Stimulated activated CD4-positive, alpha-beta T cell treated with anti-CD3 and anti-CD28 coated beads, Interleukin-12 subunit alpha, Interleukin-12 subunit beta, amount 100 ng/mL, for 24 hours (primary cell): ENCODE measurements at places on chromosomes 12 and 14.

DNA sequence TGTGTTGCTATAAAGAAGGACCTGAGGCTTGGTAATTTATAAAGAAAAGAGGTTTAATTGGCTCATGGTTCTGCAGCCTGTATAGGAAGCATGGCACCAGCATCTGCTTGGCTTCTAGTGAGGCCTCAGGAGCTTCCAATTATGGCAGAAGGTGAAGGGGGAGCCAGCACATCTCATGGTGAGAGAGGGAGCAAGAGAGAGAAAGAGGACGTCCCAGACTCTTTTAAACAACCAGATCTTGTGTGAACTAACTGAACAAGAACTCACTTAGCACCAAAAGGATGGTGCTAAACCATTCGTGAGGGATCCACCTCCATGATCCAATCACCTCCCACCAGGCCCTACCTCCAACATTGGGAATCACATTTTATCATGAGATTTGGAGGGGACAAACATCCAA lies 6.1 kb upstream of the SNAPC1 start:
- no peak for DNase-seq

DNA sequence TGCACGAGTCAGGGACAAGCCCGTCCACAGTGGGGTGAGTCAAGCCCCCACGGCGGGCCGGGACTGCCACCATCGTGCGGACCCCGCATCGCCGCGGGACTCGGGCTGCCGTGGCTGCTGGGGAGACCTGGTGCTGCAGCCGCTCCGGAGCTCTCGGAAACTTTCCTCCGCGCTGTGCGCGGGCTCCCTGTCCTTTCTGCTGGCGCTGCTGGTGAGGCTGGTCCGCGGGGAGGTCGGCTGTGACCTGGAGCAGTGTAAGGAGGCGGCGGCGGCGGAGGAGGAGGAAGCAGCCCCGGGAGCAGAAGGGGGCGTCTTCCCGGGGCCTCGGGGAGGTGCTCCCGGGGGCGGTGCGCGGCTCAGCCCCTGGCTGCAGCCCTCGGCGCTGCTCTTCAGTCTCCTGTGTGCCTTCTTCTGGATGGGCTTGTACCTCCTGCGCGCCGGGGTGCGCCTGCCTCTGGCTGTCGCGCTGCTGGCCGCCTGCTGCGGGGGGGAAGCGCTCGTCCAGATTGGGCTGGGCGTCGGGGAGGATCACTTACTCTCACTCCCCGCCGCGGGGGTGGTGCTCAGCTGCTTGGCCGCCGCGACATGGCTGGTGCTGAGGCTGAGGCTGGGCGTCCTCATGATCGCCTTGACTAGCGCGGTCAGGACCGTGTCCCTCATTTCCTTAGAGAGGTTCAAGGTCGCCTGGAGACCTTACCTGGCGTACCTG lies 1.1 kb downstream of the PDE3A start:
- no peak for DNase-seq

GRCh38 chr14:94596361-94596760 lies 15.1 kb downstream of the SERPINA5 start:
- DNase-seq = no peak

- no peak for DNase-seq
These were observed 82.4 kb downstream of the ARF6 start for GRCh38 chr14:49975276-49975675.

GRCh38 chr14:85595981-85596380 lies 66.0 kb downstream of the FLRT2 start:
- DNase-seq = no peak

GRCh38 chr14:97920201-97920600 lies 1123.0 kb downstream of the VRK1 start:
- DNase-seq = no peak

- DNase-seq = no peak
These were observed 177.3 kb upstream of the NUDT4 start for GRCh38 chr12:93200291-93200917.

- DNase-seq = no peak
These were observed 25.2 kb downstream of the SLC25A47 start for GRCh38 chr14:100348253-100348729.

GRCh38 chr14:103084021-103084919 lies at the start of gene LBHD2:
Gene LBHD2, plus strand, starts transcription at chr14:103084210. Its CDS starts 1,803 bp downstream, at chr14:103086013.
- no peak for DNase-seq
